K562 (cell line): ENCODE measurements at places on chromosomes 13 and 19.

- no peak for DNase-seq
Measured at GRCh38 chr13:23391752-23392151, 41.8 kb downstream of the SACS start.

GRCh38 chr19:21559444-21559843, 54.0 kb downstream of the ZNF429 start:
- no peak for DNase-seq

DNA sequence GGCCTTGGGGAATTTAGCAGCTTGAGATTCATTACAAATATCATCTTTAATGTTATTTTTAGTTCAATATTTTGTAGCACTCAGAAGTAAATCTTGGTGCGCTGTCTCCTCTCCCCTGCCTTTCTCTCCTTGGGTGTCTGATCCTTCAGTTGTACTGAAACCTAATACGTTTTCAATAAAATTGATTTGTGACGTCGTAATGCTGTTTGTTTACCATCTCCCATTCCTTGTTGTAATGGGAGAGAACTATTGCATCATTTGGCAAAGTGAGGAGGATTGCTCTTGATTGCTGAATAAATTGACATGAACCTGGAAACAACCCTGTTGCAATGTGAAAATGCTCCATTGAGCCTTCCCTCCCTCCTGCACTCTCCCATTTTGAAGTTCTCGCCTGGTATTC, 43.2 kb upstream of the TSHZ3 start:
- no peak for DNase-seq

DNA sequence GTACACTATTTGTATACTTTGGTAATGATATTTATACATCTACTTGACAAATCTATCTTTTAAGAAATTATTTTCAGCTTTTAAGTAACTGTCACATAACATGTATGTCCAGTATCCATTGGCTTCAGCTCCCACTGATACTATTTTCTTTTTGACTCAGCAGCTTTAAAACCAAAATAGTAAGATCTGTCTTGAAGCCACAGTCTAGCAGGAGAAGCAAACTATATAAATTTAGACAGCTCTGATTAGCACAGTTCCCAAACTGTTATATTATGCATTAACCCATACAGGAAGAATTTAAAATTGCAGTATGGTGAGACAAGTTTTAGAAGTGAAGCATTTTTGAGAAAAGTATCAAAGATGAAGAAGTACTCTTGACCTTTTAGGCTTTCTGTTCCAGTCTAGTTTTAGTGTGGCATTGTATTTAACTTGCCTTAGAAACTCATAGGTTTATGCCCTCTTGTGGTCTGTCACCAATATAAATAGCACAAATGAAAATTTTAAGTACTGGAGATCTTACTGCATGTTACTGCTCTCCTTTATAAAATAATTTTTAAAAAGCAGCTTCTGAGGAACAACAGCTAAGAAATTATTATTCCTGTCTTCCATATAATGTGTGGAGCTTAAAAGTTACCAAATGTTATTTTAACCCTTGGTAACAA, 24.7 kb downstream of the URI1 start:
- no peak for DNase-seq

- DNase-seq = no peak
Measured at GRCh38 chr19:33175886-33176669, 18.1 kb upstream of the LRP3 start.

- peak; percentile 55 for DNase-seq
Measured at GRCh38 chr19:6473647-6474046, 7.9 kb downstream of the DENND1C start.

- DNase-seq = peak; percentile 38
Measured at GRCh38 chr19:21483589-21484170, 21.7 kb upstream of the ZNF429 start.

GRCh38 chr13:45092663-45093062, 27.6 kb upstream of the GTF2F2 start:
- no peak for DNase-seq

- peak; percentile 24 for DNase-seq
Measured at GRCh38 chr13:24228852-24229458, 68.4 kb downstream of the SPATA13 start.

DNA sequence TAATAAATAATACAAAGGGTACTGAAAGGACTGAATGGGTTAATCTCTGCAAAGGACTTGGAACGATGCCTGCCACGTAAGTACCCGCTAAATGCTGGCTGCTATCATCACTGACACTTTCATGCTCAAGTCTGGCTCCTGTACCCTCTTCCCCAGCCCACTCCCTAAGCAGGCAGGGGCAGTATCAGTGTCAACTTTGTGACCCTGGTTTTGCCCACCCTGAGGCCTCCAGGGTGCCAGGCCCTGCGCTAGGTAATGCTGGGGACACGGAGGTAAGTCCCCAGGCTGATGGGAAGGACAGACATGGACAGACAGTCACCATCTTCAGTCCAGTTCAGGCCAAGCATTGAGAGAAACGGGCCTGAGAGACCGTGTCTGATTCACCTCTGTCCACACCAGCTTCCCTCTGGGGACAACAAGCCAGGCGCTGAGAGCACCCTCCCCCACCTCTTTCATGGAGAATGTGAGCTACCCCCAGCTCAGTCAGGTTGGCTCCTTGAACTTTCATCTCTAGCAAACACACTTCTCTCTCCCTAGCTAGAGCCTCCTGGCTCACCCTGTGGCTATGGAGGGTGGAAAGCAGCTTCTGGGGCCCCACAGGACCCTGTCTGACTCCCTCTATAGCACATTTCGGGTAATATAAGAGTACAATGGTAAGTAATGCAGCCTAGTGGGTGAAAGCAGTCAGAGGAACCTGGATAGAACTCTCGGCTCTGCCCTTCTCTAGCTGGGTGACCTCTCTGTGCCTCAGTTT, 800 bp downstream of the ETFB start:
- peak; percentile 49 for DNase-seq

GRCh38 chr19:48853483-48853882, 14.9 kb downstream of the PLEKHA4 start:
- no peak for DNase-seq

DNA sequence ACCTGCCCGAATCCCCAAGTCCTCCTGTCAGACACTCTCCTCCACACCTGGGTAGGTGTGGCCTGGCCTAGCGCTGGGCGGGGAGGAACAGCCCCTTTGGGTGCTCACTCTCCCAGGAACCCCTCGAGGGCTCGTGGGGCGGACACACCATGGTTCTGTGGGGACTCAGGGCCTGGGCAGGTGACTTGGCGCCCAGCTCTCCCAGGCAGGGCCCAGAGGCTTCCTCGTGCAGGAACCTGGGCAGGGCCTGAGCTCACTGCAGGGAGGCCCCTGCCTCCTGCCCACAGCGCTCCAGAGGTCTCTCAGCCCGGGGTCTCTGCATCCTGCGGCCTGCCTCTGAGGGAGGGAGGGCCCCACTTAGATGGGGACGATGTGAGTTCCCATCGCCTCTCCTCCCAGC, 11.9 kb downstream of the LSM4 start:
- peak; percentile 11 for DNase-seq

DNA sequence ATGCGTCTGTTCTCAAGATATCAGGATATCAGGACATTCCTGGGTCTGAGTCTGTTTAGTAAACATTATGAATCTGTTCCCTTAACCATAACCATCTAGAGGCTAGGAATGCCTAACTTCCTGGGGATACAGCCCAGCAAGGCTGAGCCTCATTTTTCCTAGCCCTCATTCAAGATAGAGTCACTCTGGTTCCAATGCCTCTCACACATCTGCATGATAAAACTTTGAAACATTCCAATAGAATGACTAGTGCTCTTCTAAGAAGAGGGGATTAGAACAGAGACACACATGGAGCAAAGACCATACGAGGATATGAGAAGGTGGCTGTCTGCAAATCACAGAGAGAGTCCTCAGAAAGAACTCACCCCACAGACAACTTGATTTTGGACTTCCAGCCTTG, 20.6 kb upstream of the CABP5 start:
- no peak for DNase-seq

GRCh38 chr13:83377491-83377890, 504.8 kb downstream of the SLITRK1 start:
- DNase-seq = no peak

DNA sequence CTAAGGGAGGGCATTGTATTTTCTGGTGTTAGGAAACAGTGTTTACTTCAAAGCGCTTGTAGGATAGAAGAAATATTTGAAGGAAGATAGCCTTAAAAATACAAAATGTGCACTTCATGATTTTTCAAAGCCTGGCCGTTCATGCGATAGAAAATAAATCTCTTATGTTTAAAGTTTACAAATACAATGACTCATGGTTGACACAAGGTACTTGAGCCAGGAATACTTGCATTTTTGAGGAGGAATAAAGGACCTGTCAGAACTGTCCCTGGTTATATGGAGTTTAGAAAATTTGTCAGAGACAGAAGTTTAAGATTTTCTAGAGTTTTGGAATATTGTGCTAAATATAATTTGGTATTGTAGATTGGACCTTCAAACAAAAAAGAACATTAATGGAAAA, 1223.2 kb upstream of the SLC10A2 start:
- no peak for DNase-seq

DNA sequence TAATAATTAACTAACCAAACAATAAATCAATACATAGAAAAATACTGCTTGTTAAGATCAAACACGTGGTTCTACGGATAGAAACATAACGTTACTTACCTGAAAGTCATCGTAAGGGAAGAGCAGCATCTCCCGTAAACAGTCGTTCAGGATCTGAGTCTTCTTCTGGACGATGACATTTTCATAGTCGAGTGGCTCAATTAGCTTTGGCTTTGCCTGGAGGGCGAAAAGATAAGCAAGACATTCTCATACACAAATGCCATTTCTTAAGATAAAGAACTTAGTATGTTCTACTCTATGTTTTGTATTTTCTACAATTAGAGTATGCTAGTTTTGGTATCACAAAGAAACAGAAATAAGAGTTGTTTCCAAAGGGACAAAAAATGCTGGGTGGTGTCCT, 22.5 kb downstream of the DOCK9 start:
- DNase-seq = no peak

- DNase-seq = no peak
Measured at GRCh38 chr19:1967087-1967608, 26.2 kb downstream of the CSNK1G2 start.

DNA sequence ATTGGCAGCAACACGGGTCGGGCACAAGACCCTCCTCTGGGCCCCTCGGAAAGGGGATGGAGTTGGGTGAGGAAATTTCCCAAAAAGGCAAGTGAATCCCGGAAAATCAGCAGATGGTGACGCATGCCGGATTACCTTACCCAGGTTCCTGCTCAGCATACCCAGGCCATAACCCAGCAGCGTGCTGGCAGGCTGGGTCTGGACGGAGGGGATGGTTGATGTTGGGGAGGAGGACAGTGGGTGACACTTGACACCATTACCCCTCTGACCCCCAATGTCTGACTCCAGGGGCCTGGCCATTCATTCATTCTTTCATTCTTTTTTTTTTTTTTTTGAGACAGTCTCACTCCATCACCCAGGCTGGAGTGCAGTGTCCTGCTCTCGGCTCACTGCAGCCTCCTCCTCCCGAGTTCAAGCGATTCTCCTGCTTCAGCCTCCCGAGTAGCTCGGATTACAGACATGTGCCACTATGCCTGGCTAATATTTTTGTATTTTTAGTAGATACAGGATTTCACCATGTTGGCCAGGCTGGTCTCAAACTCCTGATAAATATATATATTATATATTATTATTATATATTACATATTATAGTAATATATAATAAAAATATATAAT, 799 bp downstream of the PVR start:
- DNase-seq = peak; percentile 34

DNA sequence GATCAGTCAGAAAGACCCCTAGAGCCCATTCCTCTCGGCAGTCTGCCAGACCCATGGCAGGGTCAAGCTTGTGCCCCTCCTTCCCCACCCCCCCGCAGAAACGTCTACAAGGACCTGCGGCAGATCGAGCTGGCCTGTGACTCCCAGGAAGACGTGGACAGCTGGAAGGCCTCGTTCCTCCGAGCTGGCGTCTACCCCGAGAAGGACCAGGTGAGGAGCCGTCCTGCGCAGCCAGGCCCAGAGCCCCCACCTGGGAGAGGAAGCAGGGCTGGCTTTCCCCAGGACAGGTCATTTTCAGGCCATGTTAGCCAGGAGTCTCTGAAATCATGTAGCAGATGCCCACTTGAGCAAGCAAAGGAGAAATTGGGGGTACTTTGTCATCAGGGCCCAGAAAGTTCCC, 12.3 kb downstream of the TMED1 start:
- DNase-seq = no peak

DNA sequence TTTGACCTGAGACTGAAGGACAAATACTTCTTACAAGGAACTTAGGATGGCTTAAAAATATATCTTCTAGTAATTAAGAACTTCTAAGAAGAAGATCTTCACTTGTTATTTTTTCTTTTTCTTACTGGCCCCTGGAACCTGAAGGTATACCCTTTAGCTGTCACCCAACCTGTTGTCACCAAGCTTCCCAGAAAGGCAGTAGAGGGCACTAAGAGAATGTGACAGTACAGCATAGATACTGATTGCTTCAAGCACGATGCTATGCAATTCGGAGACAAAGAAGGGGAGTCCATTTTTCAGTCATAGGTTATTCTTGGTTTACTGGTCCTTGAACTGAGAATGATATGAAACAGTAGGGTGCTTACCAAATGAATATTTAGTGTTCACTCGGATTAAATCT, 208.3 kb upstream of the PCDH9 start:
- DNase-seq = peak; percentile 5

GRCh38 chr13:50200569-50200968, 185.3 kb downstream of the KCNRG start:
- peak; percentile 27 for DNase-seq

DNA sequence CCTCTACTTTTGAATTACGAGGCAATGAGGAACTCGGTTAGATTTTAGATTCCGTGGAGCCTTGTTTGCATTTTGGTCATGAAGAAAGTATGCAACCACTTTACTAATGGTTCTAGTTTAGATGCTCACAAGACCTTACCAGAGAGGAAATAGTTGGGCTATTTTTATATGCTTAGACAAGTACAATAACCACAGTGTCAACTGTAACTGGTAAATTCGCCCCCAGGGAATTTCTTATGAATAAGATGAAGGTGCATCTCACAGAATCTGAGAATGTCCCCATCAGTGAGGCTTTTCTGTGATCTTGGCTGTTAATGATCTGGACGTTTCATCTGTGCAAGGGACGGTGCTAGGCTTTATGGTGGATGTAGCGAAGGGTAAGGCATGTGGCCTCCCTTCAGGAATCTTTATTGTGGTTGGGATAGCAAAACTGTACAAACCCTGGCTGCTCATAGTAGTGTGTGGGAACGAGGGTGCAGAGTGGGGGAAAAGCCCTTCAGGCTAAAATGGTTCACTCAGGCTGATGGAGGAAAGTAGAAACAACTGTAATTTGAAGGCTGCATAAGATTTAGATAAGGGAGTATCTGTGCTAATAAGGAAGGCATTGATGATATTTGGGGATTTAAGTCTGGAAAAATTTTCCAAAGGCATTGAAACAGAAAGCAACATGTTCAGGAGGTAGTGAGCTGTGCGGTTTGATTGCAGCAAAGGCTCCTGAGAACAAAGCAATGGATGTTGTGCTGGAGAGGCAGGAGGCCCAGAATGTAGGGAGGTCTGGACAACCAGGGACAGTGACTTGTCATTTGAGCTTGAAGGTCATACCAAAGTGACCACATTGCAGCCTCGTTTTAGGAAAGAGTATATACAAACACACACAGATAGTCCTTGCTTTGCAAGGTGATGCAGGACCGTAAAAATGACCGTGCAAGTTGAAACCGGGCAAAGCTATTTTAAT, 28.4 kb downstream of the UBAC2 start:
- no peak for DNase-seq

DNA sequence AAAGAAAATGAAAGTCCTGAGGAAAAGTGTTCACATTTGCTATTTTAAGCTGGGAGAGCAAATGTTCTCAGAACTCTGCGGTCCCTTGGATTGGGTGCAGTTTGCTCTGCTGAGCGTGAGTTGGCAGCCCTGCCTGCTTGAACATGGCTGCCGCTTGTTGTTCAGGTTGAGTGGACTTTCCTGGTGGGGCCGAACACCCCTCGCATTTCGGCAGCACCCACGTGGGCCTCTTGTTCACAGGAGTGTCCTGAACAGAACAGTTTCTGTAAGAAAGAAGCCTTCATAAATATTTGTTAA, 10.8 kb upstream of the RNF113B start:
- DNase-seq = no peak
